Spinal cord (tissue), 10 donors: ENCODE measurements at places on chromosomes 5 and 9. TPM values are rescaled to one million over a fixed set of nuclear protein-coding genes. Genes with fewer than 3 reads are reported as not detected.

DNA sequence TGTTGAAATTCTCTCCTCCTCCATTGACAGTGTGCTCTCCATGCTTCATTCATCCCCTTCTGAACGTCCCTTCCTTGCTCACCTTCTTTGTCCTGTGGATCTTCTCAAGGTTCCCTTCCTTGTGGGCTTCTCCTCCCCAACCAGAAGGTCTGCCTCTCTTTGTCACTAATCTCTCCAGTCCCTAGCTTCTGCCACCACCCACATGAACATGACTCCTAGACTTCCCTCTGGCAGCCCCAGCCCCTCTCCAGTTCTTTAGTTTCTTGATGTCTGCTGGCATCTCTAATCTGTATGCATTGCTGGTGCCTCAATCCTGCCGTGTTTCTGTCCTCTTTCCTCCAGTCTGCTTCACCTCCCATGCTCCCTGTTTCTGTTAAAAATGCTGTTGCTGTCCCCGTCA lies 79.3 kb downstream of the ARHGAP26 start:
- peaks cover 16% of the 10 kb centered on the region for H3K4me1 ChIP-seq
- H3K36me3 ChIP-seq, result no peaks in the 10 kb centered on the region
- no peak overlapping the region for H3K4me3 ChIP-seq
- H3K27me3 ChIP-seq, result no peaks in the 10 kb centered on the region
- H3K27ac ChIP-seq, result no peak overlapping the region
- DNase-seq, result no peak

- H3K4me3 ChIP-seq, result no peak overlapping the region
- H3K36me3 ChIP-seq, result no peaks in the 10 kb centered on the region
- no peaks in the 10 kb centered on the region for H3K4me1 ChIP-seq
- H3K27ac ChIP-seq, result no peak overlapping the region
- H3K27me3 ChIP-seq, result no peaks in the 10 kb centered on the region
- no peak for DNase-seq
Observed at GRCh38 chr9:74125941-74126340, 371.2 kb upstream of the RORB start.

RAD50 gene
- 27.7 TPM for total RNA-seq

CDH6 gene
- 50.9 TPM for total RNA-seq

NIM1K gene
- total RNA-seq, result 7.9 TPM
